ENCODE measurements at places on chromosomes 2 and 18.

- DNase-seq, result no peak
Measured at GRCh38 chr2:157480182-157480961, 36.5 kb upstream of the CYTIP start.

DNA sequence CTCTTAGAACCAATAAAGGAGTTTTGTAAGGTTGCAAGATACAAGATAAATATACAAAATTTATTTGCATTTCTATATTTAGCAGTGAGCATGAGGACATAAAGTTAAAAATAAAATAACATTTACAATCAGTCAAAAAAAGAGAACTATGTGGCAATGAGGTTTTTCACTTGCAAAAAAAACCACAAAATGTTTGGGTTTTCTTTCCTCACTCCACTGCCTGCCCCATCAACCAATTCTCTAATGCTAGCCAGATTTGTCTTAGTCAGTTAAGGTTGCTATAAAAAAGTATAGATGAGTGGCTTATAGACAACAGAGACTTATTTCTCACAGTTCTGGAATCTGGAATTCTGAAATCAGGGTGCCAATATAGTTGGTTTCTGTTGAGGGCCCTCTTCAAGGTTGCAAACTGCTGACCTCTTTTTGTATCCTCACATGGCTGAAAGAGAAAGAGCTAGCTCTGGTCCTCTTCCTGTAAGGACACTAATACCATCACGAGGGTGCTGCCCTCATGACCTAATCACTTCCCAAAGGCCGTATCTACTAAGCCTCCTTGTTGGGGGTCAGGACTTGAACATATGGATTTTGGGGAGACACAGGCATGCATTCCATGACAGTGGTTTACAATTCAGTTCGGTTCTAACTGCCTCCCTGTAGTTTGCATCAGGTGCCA is 566.2 kb downstream of the GALR1 start:
- no peak for DNase-seq

- DNase-seq, result no peak
Measured at GRCh38 chr2:223635080-223635479, 32.9 kb upstream of the SCG2 start.

DNA sequence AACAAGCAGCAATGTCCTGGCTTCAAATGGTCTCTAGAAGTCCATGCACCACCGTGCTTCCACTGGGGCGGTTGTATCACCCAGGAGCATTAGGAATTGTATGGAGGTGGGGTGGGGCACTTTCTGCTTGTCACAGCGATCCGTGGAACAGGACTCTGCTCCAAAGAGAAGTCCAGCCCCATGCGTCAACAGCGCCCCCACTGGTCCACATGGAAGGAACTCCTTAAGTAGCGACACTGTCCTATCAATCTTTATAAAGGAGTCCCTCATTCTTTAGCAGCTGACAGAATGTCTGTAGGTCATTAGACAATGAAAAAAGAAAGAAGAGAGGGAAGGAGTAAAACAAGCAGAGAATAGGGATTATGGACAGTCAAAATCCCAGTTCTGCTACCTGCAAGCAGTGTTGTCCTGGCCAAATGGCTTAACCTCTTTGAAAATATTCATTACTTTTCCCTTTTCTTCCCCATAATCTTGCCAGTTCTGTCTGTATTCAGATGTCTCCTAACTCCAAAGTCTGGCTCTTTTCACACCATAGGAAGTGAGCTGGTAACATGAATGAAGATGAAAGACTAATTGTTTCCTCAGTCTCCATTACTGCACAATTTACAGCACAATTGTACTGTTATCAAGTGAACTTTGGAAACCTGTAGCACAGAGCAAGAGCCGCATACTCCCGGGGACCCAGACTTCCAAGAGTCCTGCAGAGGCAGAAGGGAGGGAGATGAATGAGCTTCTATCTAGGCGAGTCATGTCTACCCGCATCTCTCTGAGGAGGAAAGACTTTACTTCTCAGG is 9.9 kb downstream of the NFE2L2 start:
- DNase-seq, result no peak

GRCh38 chr2:17442334-17442733 is 75.9 kb downstream of the RAD51AP2 start:
- no peak for DNase-seq

- DNase-seq, result no peak
Measured at GRCh38 chr2:96934831-96935540, 51.4 kb downstream of the FAM178B start.

GRCh38 chr18:24974431-24974830 is 377.5 kb downstream of the ZNF521 start:
- DNase-seq, result no peak
